Dorsolateral prefrontal cortex (tissue), 122 donors: ENCODE measurements at places on chromosomes 7 and 10.

DNA sequence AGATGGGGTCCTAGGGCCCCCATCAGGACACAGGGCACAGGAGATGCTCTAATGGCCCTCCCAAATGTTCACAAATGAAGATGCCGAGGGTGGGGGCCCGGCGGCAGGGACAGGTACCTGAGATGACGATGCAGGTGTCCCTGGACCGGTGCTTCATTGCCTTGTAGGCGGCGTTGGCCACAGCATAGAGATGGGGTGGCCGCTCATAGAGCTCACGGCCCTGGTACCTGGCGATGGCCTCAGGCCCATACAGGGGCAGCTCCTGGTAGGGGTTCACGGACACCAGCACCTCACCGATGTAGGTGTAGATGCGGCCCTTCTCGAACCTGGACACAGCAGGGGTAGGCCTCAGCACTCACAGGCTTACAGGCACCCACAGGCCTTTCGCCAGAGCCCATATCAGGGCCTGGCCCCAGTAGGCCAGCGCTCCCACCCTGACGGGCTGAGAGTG, 2.0 kb downstream of the MYO1G start:
- DNase-seq: no peak

- no peak for DNase-seq
Observed at GRCh38 chr10:13068071-13068470, 31.9 kb upstream of the OPTN start.

GRCh38 chr10:4034907-4035598, 250.0 kb upstream of the KLF6 start:
- DNase-seq: no peak

- DNase-seq: no peak
Observed at GRCh38 chr10:44809647-44810046, 101.5 kb upstream of the TMEM72 start.

- DNase-seq: no peak
Observed at GRCh38 chr10:127142136-127142535, 54.3 kb downstream of the INSYN2A start.

DNA sequence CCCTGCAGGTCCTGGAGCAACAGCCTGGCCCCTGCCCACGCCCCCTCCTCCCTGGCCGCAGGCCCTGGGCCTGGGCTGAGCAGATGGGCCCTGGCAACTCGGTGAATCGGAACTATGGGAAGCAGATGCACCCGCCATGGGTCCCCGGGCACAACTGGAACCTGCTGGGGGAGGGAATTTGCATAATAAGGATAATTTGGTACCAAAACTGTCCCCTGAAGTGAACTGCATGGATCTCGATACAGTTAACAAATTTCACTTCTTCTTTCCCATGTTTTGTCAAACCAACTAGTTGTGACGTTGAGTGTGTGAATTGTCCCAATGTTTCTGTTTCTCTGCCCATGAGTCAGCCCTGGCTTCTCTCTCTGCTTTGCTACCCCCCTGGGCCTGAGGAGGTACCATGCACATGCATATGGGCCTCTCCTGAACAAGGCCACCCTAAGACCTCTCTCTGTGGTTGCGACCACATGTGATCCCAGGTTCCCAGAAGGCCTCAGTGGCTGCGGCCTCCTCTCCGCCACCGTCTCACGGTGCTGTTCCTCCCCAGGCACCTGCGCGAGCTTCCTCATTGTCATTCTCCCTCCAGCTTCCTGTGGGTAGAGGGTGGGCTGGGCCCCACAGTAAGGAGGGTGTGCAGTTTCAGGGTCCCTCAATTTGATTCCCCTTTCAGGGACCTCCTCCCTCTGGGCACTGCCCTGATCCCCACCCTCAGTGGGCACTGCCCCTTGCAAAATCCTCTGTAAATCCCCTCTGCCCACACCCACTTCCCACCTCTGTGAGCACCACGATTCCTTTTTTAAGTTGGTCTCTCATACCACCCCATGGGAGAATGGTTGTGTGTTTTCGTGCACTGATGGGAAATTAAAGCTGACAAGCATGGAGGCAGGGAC, 40.0 kb downstream of the FIGNL1 start:
- no peak for DNase-seq

DNA sequence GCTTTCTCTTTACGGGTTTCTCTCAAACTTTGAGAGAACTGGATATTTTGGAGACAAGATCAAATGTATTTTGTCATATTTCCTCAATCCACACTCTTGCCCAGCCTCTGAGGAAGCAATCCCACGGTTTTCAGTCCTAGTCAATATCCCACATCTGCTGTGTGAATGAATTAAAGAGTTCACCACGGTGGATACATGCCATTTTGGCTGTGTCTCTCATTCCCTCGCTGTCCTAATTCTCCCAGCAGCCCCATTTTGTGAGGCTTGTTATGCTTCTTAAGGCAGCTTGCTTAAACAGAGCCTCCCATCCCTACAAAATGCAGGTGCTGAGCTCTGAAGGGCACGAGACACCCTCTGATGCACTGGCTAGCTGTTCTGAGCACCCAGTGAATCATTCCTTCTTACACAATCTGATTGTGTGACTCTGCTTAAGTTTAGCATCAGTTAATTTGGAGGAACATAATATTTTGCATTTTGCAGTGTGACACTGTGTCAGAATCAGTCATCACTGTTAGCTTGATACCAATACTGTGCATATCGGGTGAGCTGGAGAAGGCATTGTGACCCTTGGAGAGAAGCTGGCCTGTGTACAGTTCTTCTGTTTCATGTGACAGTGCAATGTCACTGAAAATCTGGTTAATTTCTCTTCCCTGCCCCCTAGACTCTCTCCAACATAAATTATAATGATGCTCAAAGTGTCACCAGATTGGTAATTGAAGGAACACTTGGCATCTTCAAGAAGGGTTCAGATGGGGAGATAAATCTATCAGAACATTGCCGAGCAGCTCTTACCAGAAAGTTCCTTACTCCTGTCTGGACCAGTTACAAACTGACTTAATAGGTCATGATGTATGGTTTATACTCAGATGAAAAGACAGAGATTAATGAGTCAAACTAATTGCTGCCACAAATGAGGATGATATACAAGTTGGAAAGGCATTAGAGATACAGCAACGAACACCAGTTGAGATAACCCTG, 103.7 kb upstream of the AOAH start:
- DNase-seq: no peak
